ENCODE measurements at places on chromosomes 12 and 14. TPM values are rescaled to one million over a fixed set of nuclear protein-coding genes. Genes with fewer than 3 reads are reported as not detected.

Gene MYO1H
- total RNA-seq, result not detected

Gene EFCAB11
- total RNA-seq, result 11.8 TPM

Gene PTPRO
- not detected for total RNA-seq

Gene RND1
- total RNA-seq, result 14.4 TPM

Gene LARP4
- 42.0 TPM for total RNA-seq

Gene NDUFA9
- 108 TPM for total RNA-seq

Gene KERA
- not detected for total RNA-seq

Gene NEUROD4
- total RNA-seq, result not detected

Gene RNF34
- 37.0 TPM for total RNA-seq

Gene TCL1B
- total RNA-seq, result not detected

Gene RIPK3
- total RNA-seq, result not detected

Gene KRT2
- total RNA-seq, result not detected

Gene IRAK3
- total RNA-seq, result 0.14 TPM

Gene TDP1
- total RNA-seq, result 14.2 TPM

Gene TAS2R13
- total RNA-seq, result not detected

Gene ASCL1
- not detected for total RNA-seq

Gene CCDC175
- total RNA-seq, result not detected

Gene SMOC1
- total RNA-seq, result 19.5 TPM

Gene TEX52
- not detected for total RNA-seq

Gene WNT5B
- 1.6 TPM for total RNA-seq

Gene STON2
- 0.91 TPM for total RNA-seq

Gene CAPRIN2
- total RNA-seq, result 16.1 TPM

Gene MYF6
- not detected for total RNA-seq

Gene ARG2
- 1.3 TPM for total RNA-seq

Gene GRIN2B
- 3.9 TPM for total RNA-seq

Gene FAR2
- total RNA-seq, result not detected

Gene OTOGL
- total RNA-seq, result not detected

Gene LBHD2
- not detected for total RNA-seq

Gene CMKLR1
- total RNA-seq, result not detected

Gene ETV6
- 4.8 TPM for total RNA-seq

Gene KRT80
- total RNA-seq, result 71.8 TPM

Gene NRIP2
- not detected for total RNA-seq

Gene SYNE3
- total RNA-seq, result 0.18 TPM

Gene GPRC5D
- not detected for total RNA-seq

Gene IAPP
- total RNA-seq, result not detected

Gene ANG
- 8.3 TPM for total RNA-seq

Gene GLS2
- 0.09 TPM for total RNA-seq

Data from A549 treated with RU486 at 1 μM for 4 hours (cell line).